ENCODE measurements at places on chromosomes 2 and 18. TPM values are rescaled to one million over a fixed set of nuclear protein-coding genes. Genes with fewer than 3 reads are reported as not detected.

The SRD5A2 gene
- polyA plus RNA-seq, result not detected

The CAPN13 gene
- polyA plus RNA-seq, result not detected

The MATN3 gene
- polyA plus RNA-seq, result not detected

The MIB1 gene
- polyA plus RNA-seq, result 8.5 TPM

The HOXD8 gene
- not detected for polyA plus RNA-seq

The AQP12B gene
- polyA plus RNA-seq, result not detected

The GALNT5 gene
- not detected for polyA plus RNA-seq

The CYB5A gene
- 19.0 TPM for polyA plus RNA-seq

The ANKRD30BL gene
- polyA plus RNA-seq, result not detected

GRCh38 chr2:133591164-133591563 lies 22.9 kb upstream of the NCKAP5 start:
- DNase-seq, result no peak

GRCh38 chr18:22238681-22239080 lies 69.3 kb downstream of the GATA6 start:
- no peak for DNase-seq

DNA sequence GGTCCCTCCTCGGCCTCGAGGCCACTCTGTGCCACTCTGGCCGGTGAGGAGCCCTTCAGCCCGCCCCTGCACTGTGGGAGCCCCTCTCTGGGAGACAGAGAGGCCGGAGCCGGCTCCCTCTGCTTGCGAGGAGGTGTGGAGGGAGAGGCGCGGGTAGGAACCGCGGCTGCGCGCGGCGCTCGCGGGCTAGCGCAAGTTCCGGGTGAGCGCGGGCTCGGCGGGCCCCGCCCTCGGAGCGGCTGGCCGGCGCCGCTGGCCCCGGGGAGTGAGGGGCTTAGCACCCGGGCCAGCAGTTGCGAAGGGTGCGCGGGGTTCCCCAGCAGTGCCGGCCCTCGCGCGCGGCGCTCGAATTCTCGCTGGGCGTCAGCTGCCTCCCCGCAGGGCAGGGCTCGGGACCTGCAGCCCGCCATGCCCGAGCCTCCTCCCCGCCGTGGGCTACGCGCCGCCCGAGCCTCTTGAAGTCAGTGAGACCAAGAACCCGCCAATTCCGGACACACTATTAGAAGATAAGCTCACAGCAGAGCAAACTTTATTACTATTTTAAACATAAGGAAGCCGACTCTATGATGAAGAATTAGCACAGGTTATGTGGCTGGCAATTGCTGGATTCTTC lies 825.8 kb upstream of the FANCL start:
- no peak for DNase-seq

DNA sequence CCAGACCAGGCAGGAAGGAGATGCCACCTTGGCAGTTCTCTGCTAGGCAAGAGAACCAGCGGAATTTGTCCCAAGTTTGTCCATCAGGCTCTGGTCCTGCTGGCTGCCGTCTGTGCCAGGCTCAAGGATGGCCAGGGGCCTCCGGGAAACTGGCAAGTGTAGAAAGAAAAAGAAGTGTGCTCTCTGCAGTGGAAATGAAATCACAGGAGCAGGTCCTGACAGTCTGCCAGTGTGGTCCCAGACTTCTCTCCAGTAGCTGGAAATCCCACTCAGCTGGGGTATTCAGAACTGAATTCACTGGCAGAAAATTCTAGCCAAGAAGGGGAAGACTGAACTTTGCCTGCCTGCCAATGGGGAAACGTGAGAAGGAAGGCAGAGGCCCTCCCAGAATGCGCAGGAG lies 91.0 kb downstream of the STPG4 start:
- no peak for DNase-seq

DNA sequence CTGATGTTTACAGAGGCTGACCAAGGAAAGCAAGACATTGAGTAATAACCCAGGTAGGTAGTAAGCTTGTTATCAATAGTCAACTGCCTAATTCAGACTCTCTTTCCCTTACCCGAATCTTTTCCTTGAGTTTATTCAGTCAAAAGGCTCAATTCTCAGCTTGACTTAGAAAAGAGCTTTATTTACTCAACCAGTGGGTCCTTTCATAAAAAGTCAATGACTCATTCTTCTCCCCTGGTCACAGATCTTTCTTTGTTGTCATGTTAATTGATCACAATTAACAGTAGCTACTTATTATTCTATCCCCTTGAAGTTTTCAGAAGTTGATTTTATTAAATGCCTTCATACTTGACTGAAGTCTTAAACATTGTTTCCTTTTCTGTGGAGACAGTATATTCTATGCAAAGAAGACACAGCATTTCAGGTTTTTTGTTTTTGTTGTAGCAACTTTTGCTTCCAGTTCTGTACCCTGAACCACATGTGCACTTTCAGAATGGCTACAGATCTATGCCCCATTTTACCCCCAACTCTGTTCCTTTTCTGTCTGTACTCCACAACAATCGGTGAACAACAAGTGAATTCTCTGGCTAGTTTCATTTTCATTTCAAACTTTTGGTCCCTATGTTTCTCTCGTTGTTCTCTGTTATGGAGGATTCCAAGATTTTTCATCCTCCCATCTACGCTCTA lies 428.3 kb downstream of the NCKAP5 start:
- no peak for DNase-seq

GRCh38 chr2:57516698-57517340 lies 529.8 kb upstream of the VRK2 start:
- DNase-seq, result peak; percentile 35

GRCh38 chr2:33307659-33308270 lies 168.7 kb upstream of the RASGRP3 start:
- DNase-seq, result no peak

- DNase-seq, result no peak
Measured at GRCh38 chr2:203918839-203919238, 17.7 kb upstream of the ICOS start.

- DNase-seq, result no peak
Measured at GRCh38 chr18:58492891-58493469, 135.9 kb downstream of the ALPK2 start.

- no peak for DNase-seq
Measured at GRCh38 chr2:120539424-120539936, 193.5 kb downstream of the INHBB start.

- no peak for DNase-seq
Measured at GRCh38 chr2:118535171-118535817, 312.2 kb downstream of the EN1 start.

- no peak for DNase-seq
Measured at GRCh38 chr2:239990966-239991365, 34.2 kb downstream of the NDUFA10 start.

DNA sequence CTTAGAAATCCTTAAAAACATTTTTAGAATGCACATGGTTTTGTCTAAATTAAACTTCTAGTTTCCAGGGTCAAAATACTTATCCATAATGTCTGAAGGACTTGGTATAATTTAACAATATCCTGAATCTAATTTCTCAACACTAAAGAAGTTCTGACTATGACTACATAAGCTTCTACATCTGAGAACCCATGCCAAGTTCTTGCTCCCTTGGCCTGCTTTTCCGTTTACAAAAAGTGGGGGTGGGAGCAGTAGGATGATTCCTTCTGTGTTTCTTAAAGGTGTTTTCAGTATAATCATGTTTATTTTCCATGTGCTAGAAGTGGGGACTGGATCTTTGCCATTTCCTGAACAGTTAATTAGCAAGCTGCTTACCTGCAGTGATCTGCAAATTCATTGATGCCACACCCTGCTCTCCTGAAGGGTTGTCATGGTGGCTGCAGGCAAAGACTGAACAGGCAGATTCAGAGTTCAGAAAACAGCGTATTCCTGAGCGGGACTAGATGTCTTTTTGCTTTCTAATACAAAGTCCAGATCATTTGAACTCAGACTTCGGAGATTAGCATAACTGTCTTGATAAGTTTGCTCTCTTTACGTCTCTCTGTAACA lies 36.2 kb downstream of the ADNP2 start:
- DNase-seq, result no peak

GRCh38 chr18:76948345-76948744 lies 126.0 kb downstream of the ZNF236 start:
- DNase-seq, result no peak

DNA sequence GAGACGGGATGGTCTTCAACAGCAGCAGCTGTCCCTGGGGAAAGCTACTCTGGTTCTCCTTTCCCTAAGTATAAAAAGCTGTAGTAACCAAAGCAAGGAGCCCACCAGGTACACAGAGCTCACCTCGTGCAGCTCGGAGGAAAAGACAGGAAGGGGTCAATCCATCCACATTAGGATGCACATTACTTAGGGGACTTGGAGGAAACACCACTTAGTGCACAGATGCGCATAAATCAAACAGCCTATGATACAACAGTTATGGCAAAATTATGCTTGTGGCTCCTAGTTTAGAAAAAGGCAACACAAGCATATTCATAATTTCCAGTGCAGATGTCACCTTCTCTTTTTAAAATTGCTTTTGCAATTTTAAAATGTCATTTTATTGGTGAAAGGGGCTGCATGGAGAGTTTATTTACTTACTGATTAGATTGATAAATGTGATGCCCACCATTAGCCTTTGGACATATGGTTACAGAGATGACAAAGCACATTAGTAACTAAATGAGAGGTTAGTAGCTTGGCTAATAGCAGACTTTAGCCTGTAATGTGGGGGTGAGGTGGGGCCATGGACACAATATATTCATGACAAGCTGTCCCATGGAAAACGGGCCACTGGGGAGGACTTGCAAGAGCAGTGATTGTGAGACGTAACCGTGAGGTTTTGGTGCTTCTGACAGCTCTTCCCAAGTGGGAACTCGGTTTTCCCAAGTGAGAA lies 199.8 kb downstream of the MYT1L start:
- DNase-seq, result no peak

Measured in CD14-positive monocyte (primary cell).